ENCODE measurements at places on chromosomes 3 and 15.

- no peak for DNase-seq
Measured at GRCh38 chr3:54599716-54600115, 328.1 kb downstream of the LRTM1 start.

DNA sequence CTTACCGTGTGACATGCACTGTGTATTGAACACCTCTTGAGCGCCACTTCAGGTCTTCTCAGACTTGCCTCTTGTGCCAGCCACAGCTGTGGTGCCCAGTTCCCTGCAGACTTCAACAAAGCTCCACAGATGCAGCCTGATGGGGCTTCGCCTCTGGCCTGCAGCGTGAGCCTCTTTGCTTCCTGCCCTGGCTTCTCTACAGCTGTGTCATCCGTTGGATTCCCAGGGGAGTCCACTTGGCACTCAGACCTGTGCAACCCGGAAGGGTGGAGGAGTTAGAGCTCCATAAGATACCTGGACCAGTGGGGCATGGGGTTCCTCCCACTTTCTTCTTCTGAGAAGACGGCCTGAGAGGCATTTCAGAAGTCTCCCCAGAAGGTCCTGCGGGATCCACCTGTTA is 57.7 kb upstream of the BNIP2 start:
- no peak for DNase-seq

- no peak for DNase-seq
Measured at GRCh38 chr3:11596387-11596786, 47.3 kb downstream of the VGLL4 start.

DNA sequence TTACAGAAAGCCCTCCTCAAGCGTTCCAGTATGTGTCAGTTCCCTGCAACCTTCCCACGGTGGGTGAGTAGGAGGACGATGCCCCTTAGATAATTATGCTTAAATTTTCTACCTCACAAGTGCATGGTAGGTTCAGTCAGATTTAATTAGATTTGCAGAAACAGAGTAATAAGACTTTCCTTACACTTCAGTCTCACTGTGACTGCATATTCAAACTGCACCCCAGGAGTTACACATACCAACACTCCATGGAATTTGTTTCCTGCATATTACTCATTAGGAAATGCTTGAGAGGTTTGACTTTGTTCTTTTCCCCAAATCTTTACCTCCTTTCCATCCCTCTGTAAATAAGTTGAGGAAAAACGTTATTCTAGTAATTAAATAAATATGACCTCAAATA is 108.8 kb downstream of the ARRDC4 start:
- DNase-seq, result no peak

DNA sequence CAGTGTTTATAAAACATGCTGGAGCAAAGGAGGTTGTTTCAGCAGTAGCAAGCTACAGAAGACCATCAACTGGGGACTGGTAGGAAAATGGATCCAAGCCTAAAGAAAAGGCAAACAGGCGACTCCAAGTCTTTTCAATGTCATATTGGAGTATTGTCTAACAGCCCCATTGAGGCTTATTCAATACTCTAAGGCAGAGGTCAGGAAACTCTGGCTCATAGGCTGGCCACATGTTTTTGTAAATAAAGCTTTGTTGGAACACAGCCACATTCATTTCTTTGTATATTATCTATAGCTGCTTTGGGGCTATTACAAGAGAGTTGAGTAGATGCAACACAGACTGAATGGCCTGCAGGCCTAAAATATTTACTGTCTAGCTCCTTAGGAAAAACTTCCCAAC is 77.5 kb downstream of the RPL22L1 start:
- no peak for DNase-seq

GRCh38 chr3:141905129-141905528 is 28.7 kb downstream of the ATP1B3 start:
- DNase-seq, result no peak

GRCh38 chr15:74468341-74469032 is 7.5 kb upstream of the UBL7 start:
- no peak for DNase-seq

DNA sequence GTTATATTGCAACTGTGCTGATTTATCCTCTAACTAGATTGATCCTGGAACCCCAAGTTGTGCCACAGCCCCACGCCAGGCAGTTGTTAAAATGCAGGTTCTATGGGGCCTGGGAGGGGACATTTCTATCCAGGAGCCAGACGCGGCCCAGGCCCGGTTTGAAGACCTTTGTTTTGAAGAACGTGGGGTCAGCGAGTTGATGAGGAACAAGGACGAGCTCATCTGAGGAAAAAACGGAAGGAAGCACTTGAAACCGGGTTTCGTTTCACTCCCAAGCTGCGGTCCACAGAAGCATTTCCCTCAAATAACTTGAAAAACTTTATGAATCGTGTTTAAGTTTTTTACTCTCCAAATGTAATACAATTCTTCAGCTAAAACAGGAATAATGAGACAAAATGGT is 76.4 kb downstream of the CHSY1 start:
- no peak for DNase-seq

DNA sequence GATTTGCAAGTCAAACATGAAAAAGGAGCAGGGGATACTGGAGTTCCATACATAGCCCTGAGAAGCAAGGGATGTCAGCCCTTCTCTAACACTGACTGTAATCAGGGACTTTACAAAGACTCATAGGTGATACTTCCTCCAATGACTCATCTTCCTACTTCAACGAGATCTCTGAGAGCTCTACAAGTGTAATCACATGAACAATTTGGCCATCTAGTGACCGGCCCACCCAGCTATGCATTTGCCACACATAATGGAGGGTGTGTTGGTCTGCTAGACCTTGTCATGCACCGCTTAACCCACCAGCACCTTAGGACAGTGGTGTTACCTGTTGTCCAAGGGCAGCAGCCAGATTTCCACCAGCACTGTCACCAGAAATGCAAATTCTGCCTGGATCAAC is 75.3 kb downstream of the NCEH1 start:
- no peak for DNase-seq

GRCh38 chr3:12773710-12774086 is 14.6 kb upstream of the TMEM40 start:
- DNase-seq, result no peak

- no peak for DNase-seq
Measured at GRCh38 chr15:46120713-46121112, 485.9 kb downstream of the SQOR start.

DNA sequence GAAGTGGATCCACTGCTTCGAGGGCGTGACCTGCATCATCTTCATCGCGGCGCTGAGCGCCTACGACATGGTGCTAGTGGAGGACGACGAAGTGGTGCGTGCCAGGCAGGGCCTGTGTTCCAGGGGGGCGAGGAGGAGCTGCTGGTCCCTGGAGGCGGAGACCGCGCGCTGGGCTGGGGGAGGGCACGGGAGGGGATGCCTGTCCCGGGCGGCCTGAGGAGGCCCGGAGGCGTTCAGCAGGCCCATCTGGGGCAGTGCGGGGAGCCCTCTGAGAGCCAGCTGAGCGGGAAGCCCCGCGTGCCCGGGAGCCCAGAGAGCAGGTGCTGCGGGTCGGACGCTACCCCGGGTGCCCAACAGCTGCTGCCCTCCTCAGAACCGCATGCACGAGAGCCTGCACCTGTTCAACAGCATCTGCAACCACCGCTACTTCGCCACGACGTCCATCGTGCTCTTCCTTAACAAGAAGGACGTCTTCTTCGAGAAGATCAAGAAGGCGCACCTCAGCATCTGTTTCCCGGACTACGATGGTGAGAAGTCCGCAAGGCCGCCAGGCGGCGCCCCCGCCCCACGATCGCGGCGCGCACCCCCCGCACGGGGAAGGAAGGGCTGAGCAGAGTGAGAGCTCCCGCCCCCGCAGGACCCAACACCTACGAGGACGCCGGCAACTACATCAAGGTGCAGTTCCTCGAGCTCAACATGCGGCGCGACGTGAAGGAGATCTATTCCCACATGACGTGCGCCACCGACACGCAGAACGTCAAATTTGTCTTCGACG is 2.9 kb downstream of the GNAT1 start:
- DNase-seq, result peak; percentile 79

- no peak for DNase-seq
Measured at GRCh38 chr15:40330368-40330836, 6.9 kb downstream of the INAFM2 start.

- no peak for DNase-seq
Measured at GRCh38 chr3:87120236-87120635, 106.9 kb upstream of the CHMP2B start.

GRCh38 chr15:33971811-33972210 is 3.5 kb downstream of the CHRM5 start:
- no peak for DNase-seq

- no peak for DNase-seq
Measured at GRCh38 chr15:41810651-41811431, 17.1 kb upstream of the JMJD7 start.

DNA sequence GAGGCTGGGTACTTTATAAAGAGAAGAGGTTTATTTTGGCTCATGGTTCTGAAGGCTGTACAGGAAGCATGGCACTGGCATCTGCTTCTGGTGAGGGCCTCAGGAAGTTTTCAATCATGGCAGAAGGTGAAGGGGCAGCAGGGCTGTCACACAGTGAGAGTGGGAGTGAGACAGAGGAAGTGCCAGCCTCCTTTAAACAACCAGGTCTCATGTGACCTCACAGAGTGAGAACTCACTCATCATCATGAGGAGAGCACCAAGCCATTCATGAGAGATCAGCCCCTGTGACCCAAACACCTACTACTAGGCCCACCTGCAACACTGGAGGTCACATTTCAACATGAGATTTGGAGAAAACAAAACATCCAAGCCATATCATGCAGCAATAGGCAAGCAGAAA is 9.3 kb upstream of the RFTN1 start:
- no peak for DNase-seq

- no peak for DNase-seq
Measured at GRCh38 chr3:79200456-79200855, 567.3 kb downstream of the ROBO1 start.

DNA sequence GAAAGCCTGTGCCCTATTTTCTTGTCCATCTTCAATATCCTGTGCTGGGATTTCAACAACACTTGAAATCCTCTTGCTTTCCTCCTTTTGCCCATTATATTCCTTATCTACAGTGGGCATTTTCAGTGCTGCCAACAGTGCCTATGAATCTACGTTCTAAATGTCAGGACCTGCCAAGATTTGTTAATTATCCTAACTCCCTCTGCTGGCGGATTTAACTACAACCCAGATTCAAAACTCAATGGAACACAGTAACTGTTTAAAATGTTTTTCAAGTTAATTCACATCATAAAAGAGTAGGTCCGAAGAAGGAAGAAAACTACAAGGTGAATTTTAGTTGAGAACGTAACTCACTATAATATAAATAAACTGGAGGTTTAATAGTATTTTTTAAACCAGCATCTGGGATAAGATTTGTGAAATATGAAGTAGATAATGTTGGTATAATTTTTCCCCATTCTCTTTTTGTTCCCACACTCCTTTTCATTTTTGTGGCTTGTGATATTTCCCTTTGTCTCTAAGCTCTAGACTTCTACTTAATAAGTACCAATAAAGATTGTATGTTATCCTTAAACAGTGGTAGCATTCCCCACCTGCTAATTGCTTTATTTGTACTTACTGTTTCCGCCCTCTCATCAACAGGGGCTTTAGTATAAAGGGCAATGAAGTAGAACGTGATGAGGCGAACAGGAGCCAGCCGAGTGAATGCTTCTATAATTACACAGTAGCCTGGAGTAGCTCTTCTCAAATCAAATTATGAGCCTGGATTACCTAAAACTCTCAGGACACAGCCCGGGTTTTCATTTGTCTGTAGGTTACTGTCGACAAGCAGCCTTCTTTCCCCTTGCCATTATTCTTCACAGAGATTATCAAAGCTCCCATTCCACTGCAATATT is 302.5 kb upstream of the ATP11B start:
- no peak for DNase-seq

DNA sequence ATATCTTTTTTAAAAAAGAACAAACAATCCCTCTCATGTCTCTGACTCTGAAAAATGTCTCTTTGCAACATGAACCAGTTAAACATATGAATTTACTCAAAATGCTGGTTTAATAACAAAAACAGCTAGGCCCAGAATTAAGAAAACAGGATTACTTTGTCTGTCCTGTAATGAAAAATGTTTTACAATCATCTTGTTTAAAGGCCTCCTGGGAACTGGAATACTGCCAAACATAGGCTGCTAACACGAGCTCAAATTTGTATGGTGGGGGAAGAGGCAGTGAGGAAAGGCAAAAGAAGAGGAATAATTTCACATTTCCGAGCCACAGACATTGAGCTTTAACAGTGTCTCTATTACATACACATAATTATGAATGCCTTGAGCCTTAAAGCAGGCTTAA is 61.7 kb upstream of the PPIB start:
- no peak for DNase-seq

- no peak for DNase-seq
Measured at GRCh38 chr3:152790651-152791387, 44.1 kb upstream of the P2RY1 start.

DNA sequence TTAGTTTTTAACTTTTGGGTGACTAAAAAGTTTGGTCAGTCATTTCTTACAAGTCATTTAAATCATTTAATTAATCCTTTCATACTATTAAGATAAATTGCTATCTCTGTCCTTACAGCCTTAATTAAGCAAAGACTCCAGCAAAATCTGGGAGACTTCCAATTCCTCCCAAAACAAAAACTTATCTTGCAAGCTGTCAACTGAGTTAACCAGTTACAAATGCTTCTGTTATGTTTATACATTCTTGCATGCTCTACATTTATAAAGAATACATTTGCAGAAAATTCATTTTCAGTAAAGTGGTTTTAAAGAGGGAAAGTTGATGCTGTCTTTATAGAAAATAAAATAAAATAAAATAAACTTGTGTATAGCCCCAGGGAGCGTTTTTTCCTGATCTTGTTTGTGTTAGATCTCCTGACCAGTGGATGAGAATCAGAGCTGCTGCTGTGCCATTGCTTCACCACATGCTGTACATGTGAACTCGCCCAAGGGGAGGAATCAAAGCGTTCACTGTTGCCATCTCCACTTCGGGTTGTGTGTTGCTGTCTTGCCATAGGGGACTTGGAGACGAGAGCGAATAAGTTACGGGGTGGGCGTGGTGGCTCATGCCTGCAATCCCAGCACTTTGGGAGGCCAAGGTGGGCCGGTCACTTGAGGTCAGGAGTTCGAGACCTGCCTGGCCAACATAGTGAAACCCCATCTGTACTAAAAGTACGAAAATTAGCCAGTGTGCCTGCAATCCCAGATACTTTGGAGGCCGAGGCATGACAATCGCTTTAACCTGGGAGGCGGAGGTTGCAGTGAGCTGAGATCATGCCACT is 5.5 kb downstream of the CCR4 start:
- DNase-seq, result no peak

GRCh38 chr15:69729167-69729748 is 276.6 kb downstream of the RPLP1 start:
- peak; percentile 83 for DNase-seq

GRCh38 chr3:36362216-36362615 is 18.1 kb upstream of the STAC start:
- DNase-seq, result no peak

DNA sequence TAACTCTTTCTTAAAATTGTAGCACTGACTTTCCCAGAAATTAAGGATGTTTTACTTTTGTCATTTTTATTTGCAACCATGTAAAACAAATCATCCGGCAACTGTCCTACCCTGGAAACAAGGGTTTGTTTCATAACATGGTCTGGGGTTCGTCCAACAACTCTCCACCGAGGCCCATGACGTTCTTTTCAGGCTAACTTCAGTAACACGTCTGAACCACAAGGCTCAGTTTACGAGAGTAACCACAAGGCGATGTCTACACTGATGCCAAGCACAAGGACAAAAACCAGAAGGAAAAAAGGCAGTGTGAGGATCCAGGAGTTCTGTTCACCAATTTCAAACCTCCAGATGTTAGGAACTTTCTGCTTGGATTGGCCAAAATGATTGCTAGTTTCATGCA is 546.1 kb downstream of the NTRK3 start:
- DNase-seq, result no peak

Measured in stimulated activated naive CD8-positive, alpha-beta T cell treated with anti-CD3 and anti-CD28 coated beads, Interleukin-15, Interleukin-2, amounts not matched to agents 100 U/mL and 50 U/mL, for 24 hours (primary cell).